ENCODE measurements at places on chromosomes 7 and 10. TPM values are rescaled to one million over a fixed set of nuclear protein-coding genes. Genes with fewer than 3 reads are reported as not detected.
A peak's percentile ranks its signal among the peaks of the same experiment; 100 is the strongest.

DNA sequence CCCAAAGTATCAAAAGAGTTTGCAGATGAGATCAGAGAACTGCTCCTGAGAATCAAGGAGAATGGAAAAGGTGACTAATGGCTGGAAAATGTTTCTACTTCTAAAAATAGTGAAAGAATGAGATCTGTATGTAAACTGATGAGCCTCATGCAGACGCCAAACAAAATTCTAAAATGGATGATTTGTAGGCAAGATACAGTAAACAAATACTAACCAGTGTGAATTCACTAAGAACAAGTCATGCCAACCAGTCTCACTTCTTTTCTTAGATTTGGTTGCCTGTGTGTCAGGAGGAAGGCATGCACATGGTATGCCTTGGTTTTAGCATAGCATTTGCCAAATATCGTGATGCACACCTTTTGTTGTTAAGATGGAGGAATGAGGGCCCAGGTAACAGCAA is 94.9 kb upstream of the PIK3CG start:
- peak overlapping the region; percentile 89 for H3K27ac ChIP-seq
- H3K27me3 ChIP-seq, result no peaks in the 10 kb centered on the region
- H3K36me3 ChIP-seq, result no peaks in the 10 kb centered on the region
- DNase-seq, result no peak
- peaks cover 29% of the 10 kb centered on the region for H3K4me1 ChIP-seq
- no peak overlapping the region for H3K4me3 ChIP-seq

The TMEM229A gene
- total RNA-seq, result not detected

The TSPAN13 gene
- total RNA-seq, result 1.8 TPM

The BZW2 gene
- 45.4 TPM for total RNA-seq

DNA sequence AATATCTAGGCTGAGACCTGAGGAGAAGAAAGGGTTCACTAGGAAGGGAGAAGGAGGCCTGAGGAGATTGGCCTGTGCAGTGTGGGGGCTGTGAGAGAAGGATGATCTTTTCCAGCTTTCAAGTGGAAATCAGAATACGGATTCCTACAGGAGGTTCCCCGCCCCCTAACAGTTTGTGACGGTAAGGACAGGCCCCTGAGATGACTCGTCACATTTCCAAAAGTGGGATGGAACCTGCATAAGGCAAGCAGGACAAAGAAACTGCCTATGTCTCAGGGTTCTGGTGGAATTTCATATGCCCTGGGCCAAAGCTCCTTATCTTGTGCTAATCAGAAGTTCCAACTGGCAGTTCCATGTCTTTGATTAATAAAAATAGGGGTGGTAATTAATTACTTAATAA is 275.6 kb downstream of the SNX10 start:
- no peak overlapping the region for H3K27ac ChIP-seq
- H3K36me3 ChIP-seq, result no peaks in the 10 kb centered on the region
- H3K4me1 ChIP-seq, result no peaks in the 10 kb centered on the region
- no peak for DNase-seq

The DMBT1 gene
- total RNA-seq, result 0.29 TPM

- no peak for DNase-seq
- H3K27me3 ChIP-seq, result no peaks in the 10 kb centered on the region
- H3K27ac ChIP-seq, result no peak overlapping the region
- H3K4me1 ChIP-seq, result no peaks in the 10 kb centered on the region
Observed at GRCh38 chr7:77657427-77658224, 38.6 kb upstream of the RSBN1L start.

DNA sequence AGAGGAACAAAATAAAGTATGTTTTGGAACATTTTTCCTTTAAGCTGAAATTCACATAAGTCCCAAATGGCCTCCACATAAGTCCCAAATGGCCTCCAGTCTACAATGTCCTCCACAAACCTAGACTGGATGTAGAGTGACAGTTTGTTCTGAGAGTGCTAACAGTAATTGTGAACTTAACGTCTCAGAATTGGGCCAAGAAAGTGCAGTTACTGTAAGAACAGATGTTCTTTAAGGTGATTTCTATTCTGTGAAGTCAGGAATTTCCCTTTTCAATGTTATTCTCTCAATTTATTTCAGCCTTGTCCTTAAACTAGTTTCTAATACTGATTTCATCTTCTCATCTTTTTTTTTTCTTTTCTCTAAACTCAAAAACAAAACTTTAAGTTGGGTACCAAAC is 188.7 kb upstream of the SEMA3E start:
- H3K4me3 ChIP-seq, result no peak overlapping the region
- DNase-seq, result no peak
- H3K27me3 ChIP-seq, result no peaks in the 10 kb centered on the region
- H3K27ac ChIP-seq, result no peak overlapping the region
- no peaks in the 10 kb centered on the region for H3K36me3 ChIP-seq
